ENCODE measurements at places on chromosomes 7 and 10.

GRCh38 chr7:87635921-87636320, 7.7 kb downstream of the RUNDC3B start:
- DNase-seq = peak; percentile 12

DNA sequence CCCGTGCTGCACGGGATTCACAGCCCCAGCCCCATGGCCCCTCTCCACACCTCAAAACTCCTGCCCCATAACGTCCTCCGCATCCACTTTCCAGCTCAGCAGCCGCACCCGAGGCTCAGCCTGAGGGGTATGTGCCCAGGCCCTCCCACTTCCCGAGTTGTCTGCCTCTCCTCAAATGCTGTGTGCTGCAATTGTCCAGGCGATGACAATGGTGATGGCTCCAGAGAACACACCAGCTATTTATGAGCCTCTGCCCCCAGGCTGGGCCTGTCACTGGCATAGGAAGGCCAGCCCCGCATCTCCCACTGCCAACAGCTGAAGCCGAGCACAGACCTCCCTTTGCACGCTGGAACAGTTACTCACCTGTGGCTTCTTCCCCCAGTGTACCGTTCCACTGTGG, 2.4 kb upstream of the LDB3 start:
- no peak for DNase-seq

- no peak for DNase-seq
These were observed 29.3 kb upstream of the CSGALNACT2 start for GRCh38 chr10:43108951-43109350.

GRCh38 chr10:11005725-11006427, 11.8 kb upstream of the CELF2 start:
- DNase-seq = no peak

DNA sequence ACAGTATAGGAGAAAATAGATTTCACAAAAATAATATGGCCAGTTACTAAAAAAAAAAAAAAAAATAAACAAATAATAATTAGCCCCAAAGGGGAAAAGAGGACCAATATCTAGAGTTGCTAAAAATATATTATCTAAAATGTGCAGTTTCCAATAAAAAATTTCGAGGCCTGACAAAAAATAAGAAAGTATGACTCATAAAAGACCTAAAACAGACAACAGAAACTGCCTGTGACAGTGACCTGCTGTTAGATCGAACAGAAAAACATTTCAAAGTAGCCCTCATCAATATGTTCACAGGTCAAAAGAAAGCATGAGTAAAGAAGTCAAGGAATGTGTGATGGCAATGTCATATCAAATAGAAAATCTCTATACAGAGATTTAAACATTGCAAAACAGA, 11.8 kb upstream of the TSPAN12 start:
- DNase-seq = no peak

GRCh38 chr10:62961951-62962523, 145.9 kb upstream of the EGR2 start:
- DNase-seq = peak; percentile 34

DNA sequence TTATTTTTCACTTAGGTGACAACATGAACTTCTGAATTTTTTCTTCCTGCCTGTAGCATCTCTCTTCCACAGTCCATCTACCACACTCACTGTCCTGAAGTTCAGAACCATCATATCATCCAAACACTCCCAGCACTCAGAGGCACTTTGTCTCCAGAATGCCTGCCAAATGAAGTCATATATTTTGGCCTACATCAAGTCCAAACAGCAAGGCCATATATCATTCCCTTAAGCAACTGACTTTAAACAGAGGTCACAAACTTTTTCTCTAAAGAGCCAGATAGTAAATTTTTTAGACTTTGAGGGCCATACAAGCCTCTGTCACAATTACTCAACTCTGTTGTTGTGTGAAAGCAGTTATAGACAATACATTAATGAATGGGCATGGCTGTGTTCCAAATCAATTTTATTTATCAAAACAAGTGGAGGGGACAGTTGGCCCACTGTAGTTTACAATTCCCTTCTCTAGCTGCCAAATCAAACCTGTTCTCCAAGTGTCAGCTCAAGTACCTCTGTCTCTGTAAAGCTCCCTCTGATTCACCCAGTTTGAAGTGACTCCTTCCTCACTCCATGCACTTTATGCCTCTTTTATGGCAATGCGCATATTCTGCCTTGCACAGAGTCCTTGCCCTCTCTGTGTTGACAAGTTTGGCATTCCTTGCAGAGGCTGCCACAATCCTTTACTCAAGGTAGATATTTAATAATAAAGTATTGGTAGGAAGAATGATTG, 305.7 kb downstream of the FZD1 start:
- peak; percentile 65 for DNase-seq

- peak; percentile 62 for DNase-seq
These were observed 4.3 kb upstream of the YKT6 start for GRCh38 chr7:44196450-44196872.

DNA sequence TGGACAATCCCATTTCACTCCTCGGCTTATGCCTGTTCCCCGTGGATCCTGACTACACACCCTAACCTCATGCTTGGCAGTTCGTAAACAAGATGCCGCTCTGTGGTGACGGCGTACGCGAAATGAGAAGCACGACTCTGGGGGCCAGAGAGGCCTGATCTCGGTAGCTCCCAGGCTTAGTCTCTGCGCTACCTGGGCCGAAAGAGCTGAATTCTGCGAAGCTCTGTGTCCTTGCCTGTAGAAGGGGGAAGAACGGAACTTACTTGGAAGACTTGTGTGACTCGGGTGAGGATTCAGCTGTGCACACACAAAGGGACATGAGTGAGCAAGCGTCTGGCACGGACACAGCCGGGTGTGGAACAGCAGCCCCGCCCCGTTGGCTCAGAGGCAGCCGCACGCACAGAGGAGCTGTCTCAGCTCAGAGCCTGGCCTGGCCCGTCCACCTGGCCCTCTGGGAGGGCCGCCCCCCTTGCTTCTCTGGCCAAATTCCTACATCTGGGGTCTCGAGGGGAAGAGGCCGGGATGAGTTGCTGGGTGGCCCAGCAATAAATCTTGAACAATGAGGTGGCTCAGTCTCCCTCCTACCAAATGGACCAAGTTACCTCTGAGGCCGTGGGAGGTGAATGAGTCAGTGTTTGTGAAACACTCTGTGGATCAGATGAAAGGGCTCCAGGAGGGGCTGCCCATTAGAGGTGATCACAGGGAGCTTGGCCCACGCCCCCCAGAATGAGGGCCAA, 83.8 kb downstream of the PDGFA start:
- no peak for DNase-seq

DNA sequence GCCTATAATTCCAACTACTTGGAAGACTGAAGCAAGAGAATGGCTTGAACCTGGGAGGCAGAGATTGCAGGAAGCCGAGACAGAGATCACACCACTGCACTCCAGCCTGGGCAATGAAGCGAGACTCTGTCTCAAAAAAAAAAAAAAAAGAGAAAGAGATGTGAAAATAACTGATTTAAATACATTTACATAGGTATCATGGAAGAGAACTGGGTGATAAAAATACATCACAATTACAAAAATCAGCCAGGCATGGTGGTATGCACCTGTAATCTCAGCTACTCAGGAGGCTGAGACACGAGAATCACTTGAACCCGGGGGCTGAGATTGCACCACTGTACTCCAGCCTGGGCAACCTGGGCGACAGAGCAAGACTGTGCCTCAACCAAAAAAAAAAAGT, 19.8 kb downstream of the NANOS1 start:
- no peak for DNase-seq

- DNase-seq = no peak
These were observed 57.9 kb upstream of the SYPL1 start for GRCh38 chr7:106169821-106170610.

- DNase-seq = no peak
These were observed 4.6 kb downstream of the CHST3 start for GRCh38 chr10:71968553-71969474.

DNA sequence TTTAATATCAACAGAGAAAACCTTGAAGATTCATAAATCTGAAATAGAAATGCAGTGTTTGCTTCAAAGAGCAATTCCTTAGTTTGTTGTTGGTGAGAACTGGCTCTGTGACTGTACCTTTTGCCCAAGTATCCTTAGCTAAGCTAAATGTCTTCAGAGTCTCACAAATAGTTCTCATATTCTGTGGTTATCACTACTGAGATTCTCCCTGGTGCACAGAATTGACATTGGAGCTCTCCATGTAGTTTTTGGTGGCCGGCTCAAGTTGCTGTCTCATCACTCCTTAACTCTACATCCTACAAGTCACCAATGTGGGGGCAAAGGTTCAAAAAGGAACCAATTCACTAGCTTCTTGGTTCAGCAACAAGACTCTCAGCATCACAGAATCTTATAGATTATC, 780.3 kb downstream of the LRMDA start:
- DNase-seq = no peak

DNA sequence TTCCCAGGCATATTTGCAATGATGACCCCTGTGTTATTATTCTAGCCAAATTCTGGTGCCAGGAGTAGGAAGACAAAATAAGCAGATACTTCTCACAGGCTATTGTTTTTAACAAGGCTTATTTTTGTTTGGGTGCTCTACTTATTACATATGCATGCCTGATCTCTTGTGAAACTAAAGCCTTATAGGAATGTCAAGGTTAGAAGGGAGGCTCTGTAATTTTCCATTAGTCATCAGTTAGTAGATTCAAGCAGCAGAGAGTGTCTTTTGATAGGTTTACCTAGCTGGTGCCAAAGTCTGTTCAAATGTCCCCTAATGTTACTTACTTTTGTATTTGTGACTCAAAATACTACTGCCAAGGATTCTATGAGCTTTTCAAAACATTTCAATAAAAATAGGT, 11.7 kb upstream of the TMEM106B start:
- peak; percentile 71 for DNase-seq

- DNase-seq = no peak
These were observed 65.1 kb upstream of the PHF14 start for GRCh38 chr7:10908600-10908999.

DNA sequence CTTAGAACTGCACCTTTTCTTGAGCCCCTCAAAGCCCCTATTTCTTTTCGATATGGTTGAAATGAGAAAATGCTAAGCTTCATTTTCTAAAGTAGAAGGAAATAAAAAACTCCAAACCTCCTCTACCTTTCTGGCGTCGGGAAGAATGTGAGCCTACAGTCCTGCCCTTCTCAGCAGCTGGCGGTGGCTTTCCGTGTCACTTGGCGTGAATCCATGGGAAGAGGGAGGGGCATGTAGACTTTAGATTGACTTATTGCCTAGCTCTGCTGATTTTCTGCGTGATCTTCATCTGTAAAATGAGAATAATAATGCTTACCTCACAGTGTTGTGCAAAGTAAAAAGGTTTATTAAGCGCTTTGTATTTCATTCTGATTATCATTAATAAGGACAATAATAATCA, 35.0 kb downstream of the PRR15 start:
- DNase-seq = no peak

- no peak for DNase-seq
These were observed 244.8 kb upstream of the MINDY3 start for GRCh38 chr10:16105082-16105481.

DNA sequence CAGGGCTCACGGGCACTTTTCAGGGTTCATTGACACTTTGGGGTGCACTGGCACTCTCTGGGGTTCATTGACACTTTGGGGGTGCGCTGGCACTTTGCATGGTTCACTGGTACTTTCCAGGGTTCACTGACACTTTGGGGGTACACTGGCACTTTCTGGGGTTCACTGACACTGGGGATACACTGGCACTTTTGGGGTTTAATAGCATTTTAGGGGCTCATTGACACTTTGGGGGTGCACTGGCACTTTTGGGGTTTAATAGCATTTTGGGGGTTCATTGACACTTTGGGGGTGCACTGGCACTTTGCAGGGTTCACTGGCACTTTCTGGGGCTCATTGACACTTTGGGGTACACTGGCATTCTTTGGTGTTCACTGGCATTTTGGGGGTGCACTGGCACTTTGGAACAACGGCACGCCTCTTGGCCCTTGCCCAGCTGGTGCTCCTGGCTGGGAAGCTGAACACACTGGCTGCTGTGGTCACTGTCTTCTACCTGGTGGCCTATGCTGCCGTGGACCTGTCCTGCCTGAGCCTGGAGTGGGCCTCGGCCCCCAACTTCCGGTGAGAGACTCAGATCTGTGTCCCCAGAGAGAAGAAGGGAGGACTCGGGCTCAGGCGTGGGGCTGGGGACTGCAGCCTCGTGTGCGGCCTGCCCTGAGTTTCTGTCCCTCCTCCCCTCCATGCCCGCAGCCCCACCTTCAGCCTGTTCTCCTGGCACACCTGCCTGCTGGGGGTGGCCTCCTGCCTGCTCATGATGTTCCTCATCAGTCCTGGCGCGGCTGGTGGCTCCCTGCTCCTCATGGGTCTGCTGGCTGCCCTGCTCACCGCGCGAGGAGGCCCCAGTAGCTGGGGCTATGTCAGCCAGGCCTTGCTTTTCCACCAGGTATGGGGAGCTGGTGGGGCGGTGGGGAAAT, 6.2 kb upstream of the TRIP6 start:
- no peak for DNase-seq

GRCh38 chr7:40755438-40755837, 620.6 kb downstream of the SUGCT start:
- no peak for DNase-seq

- DNase-seq = no peak
These were observed 42.6 kb downstream of the UNC5B start for GRCh38 chr10:71254834-71255549.

GRCh38 chr7:68065581-68065980, 1068.9 kb downstream of the TYW1 start:
- DNase-seq = no peak

DNA sequence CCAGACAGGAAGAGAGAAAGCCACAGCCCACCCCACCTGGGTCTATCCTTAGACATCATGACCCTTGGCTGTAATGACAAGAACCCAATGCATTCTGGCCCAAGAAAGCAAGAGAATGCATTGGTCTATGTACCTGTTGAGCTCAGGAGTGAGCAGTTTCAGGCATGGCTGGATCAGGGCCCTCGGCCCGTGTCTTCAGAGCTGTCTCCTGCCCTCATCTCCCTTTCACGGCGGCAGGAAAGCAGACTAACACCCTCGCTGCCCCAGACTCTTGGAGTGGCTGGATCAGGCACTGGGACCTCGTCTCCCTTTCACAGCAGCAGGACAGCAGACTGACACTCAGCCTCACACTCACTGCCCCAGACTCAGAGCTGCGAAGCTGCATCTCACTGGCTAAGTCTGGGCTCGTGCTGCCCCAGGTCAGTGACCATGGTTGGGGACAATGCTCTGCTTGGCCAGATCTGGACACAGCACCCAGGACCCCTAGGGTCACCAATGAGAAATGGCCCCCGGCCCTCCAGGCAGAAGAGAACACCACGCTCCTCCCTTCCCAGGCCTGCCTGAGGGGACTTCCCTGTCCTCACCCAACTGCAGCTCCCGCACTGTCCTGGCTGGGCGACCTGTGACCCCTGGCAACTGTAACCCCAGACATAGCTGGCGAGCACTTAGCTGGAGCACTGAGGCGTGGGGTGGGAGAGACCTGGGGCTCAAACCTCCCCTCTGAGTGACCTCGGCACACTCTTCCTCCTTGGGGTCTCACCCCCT, 12.9 kb upstream of the PDGFA start:
- DNase-seq = no peak

GRCh38 chr10:119478111-119478802, 64.3 kb downstream of the RGS10 start:
- DNase-seq = no peak

DNA sequence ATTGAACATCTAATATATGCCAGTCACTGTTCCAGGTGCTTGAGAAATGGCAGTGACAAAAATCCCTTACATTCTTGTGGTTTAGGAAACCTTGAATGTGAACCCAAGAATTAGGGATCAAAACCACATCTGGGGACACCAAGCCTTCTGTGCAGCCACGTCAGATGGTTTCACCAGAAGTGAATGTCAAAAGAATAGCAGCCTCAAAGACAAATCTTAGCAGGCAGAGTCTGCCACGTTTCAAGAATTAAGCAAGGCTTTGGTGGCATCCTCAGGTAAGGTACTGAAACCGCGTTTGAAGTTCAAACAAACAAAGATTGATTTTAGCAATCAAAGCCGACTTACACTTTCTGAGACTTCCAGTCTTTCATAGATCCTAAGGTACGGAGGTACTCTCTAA, 225.5 kb upstream of the GNAI1 start:
- no peak for DNase-seq
